ENCODE measurements at places on chromosomes 16 and 17.

DNA sequence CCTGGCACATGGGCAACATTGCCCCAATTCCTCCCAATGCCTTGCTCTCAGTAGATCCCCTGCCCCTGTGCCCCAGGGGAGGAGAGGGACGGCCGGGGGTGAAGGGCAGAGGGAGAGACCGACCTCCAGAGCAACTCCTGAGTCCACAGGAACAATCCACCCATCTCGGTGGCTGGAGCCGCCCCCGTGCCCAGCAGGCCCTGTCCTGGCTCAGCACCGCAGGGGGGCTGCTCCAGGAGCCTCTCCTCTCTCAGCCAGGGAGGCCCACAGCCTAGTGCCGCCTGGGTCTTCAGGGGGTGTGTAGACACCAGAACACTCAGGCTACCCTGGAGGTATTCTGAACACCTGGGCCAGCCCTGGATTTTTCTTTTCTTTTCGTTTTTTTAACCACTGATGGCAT lies 233.7 kb upstream of the SDK2 start:
- DNase-seq = no peak

- no peak for DNase-seq
These were observed 75.5 kb downstream of the SLC5A11 start for GRCh38 chr16:24921229-24921628.

DNA sequence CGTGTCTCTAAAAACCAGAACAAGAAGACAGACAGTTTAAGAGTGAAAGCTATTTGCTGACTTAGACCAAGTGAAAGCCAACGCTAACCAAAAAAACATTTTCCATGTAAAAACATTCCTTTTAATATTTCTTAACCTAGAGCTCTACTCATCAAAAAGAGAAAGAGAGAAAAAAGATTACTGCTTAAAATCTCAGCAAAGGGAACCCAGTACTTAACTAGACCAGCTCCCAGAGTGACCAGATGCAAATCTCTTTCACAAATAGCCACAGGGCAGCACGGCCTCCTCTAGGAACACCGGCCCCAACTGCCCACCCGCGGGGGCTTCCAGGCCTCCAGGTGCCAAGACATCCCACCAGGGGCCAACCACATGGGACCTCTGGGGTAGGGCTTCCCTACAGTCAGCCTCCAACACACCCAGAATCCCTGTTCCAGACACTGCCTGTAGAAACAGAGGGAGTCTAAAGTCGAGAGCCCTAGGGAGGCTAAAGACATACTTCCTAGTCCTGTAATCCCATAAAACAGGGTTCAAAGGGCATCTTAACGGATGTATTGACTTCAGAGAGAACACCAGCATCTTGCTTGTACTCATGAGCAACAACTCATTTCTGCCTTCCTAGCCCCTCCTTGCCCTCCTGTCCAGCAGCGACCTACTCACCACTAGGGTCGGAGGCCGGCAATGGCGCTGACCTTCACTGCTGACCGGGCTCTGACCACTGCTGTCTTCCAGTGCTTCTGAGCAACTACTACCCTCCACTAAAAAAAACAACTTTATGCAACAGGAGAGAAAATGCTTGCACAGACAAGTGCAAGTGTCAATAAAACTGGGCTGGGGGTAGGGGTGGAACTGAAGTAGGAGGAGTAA lies 21.3 kb downstream of the ZCCHC14 start:
- DNase-seq = no peak

- DNase-seq = no peak
These were observed 7.7 kb upstream of the CEP295NL start for GRCh38 chr17:78910497-78911284.

GRCh38 chr16:89375686-89376085 lies 114.7 kb downstream of the ANKRD11 start:
- DNase-seq = no peak

DNA sequence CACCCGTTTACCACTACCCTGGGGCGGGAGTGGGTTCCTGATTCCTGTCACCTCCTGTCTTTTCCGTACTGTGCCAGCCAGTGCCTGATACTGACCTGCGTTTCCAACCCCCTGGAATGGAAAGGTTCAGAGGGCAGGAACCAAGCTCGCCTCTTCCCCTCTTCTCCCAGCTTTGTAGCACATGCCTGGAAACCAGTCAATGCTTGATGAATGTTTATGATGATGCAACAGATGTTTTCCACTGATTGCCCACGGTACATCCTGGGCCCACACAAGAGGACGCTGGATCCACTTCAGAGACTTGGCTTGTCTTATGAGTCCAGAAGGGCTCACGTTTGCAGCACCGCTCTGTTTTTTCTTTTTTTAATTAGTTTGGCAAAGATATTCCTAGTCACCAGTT lies 262.0 kb downstream of the CPPED1 start:
- no peak for DNase-seq

DNA sequence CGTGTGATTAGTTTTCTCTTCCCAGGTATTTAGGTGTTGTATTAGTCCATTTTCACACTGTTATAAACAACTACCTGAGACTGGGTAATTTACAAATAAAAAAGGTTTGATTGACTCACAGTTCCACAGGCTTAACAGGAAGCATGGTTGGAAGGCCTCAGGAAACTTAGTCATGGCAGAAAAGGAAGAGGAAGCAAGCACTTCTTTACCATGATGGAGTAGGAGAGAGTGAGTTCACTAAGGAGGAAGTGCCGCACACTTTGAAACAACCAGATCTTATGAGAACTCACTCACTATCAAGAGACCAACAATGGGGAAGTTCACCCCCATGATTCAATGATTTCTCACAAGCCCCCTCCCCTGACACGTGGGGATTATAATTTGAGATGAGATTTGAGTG lies 1343.7 kb upstream of the GOT2 start:
- DNase-seq = no peak

GRCh38 chr17:62109924-62110323 lies 44.8 kb upstream of the MED13 start:
- DNase-seq = no peak

- DNase-seq = no peak
These were observed 9.7 kb upstream of the CHMP6 start for GRCh38 chr17:80981929-80982425.

- DNase-seq = no peak
These were observed 197.8 kb upstream of the CHMP6 start for GRCh38 chr17:80793851-80794267.

DNA sequence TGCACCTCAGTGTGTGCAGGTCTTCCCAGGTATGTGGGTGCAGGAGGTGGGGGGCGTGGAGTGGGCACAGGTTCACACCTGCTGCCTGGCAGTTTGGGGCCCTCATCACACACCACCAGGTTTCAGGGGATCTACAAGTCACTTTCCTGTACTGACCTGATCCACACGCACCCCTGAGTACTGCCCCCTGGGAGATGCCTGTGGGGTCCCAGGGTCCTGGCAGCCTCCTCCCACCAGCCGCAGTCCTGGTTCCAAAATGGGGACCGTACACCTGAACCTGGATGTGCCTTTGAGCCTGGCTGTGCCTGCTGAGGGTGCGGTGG lies 25.9 kb downstream of the RNF213 start:
- DNase-seq = no peak

DNA sequence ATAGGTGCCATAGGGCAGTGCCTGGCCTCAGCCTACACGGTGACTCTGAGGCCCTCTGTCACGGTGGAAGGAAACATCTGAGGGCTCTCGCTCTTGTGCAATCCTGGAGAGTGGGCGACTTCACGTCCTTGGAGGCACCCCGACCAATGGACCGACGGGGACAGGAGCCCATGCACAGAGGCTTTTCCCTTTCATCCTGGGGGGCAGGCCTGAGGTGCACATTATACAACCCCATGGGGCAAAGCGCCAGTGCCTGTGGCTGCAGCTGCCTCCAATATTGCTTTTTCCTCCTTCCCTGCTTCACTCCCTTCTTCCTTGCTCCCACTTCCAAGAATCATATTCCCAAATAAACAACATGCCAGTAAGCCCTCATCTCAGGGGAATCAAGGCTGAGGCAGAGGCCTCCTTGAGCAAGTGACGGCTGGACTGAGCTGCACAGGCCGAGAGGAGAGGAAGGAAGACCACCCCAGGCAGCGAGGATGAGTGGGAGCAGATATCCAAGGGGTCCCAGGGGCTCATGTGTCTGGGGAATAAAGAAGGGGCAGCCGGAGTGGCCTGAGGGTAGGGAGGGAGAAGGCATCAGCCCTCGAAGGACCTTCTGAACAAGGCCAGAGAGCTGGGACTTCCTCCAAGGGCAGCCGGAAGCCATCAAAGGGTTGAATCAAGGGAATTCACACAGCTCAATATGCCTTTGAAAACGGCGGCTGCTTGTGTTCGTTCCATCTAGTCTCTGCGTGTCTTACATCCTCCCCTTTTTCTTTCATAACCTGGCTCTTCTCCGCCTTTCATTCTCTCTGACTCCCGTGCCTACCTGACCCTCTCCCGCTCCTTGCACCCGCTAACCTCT lies 42.6 kb upstream of the RPL38 start:
- no peak for DNase-seq

DNA sequence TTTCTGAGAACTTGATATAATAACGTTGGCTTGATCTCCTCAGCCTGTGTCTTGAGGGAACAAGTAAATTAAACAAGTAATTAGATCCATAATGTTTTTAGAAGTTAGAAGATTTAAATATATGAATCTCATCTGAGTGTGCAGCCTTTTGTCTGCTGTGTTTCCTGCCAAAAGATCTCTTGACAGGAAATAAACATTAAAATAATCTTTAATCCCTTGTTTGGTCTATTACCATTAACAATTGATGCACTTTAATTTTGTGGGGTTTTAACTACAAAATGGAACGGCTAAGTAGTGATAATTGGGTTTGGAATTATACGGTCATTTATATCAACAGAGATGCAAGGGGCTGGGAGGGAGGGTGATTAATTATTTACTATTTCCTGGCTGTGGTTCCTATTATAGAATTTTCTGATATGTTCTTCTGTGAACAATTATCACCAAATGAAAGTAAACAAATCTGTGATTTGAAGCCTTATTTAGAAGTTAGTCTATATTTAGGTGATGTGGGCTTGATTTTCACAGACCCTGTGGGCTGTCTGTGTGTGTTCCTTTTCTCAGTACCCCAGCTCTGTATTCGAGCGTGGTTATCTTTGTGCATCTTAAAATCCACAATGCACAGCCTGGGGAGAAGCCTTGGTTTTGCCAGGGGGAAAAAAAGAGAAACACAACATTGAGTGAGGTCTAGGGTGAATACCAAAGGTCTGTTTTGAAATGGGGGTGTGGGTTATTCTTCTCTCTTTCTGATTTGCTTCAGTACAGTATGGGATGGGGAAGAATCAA lies 556.1 kb downstream of the WWOX start:
- DNase-seq = no peak

DNA sequence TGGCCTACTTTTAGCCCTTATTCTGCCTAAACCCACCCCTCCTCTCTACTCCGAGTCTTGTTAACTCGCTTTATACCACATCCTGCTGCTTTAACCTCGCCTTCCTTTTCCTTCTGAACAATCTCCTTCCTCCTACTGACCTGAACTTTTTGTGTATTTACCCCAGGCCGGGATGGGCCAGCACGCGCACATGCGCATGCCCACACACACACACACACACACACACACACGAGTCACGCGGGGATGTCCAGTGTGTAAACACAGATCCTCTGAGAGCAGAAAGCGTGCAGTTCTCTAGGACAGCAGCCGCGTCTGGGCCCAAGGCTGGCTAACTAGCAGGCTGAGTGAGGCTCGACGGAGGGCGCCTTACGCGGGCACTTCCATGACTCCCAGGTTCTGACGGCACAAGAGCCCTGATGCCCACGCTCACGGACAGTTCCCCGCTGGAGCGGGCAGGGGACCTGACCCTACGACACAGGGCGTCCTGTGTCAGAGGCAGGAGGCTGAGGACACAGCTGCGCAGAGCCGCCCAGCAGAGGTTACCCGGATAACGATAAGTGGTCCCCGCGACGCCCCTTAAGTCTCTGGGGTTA lies 610 bp downstream of the PIK3R5 start:
- DNase-seq = no peak

- DNase-seq = no peak
These were observed 20.0 kb upstream of the RNF135 start for GRCh38 chr17:30950669-30951399.

DNA sequence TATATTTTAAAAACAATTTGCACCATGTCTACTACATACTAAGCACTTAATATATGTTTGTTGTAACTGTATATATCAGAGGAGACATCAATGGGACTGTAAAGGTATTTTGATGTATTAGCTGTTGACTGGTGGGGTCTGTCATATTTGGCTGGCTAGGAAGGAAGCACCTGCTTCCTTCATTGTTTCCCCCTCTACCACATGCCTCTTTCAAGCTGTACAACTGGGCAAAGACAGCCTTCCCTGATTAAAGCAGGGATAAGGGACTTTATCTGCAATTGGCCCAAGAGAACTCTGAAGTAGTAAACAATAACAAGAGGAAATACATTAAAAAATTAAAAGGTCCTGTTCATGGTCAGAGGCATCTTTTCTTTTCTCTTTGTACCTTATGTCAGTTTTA lies 5.5 kb upstream of the SLFN12L start:
- no peak for DNase-seq

DNA sequence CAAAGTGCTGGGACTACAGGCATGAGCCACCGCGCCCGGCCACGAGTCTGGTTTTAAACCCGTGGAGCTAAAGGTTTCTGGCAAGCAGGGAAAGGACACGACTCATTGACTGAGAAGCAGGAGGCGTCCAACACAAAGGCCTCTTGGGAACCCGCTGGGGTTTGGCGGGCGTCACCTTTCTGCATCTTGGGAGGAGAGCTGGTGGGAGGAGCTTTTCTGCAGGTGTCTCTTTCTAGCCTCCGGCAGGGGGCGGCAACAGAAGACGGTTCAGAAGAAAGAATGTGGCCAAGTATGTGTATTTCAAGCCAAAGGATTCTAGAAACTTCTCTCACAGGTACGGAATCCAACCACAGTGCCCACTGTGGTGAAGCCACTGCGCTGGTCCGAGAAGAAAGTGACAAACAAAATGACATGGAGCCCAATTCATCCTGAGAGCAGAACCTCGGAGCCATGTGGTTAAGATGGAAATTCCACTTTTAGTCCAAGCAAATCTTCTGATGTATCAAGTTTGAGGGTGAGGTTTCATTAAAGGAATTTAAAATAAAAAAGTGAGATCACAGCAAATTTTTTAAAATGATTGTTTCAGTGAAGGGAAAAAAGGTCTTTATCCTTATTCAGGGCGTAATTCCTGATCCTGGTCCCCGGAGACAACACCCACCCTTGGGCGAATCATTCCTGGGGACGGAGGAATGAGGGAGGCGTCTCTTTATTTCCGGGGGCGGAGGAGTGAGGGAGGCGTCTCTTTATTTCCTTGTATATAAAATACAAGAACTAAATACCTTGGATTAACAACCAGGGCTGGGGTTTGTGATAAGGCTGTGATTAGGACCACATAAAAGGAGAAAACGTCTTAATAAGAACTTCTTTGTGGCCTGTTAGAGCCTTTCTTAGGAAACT lies 97.6 kb downstream of the MRM3 start:
- DNase-seq = peak; percentile 66

DNA sequence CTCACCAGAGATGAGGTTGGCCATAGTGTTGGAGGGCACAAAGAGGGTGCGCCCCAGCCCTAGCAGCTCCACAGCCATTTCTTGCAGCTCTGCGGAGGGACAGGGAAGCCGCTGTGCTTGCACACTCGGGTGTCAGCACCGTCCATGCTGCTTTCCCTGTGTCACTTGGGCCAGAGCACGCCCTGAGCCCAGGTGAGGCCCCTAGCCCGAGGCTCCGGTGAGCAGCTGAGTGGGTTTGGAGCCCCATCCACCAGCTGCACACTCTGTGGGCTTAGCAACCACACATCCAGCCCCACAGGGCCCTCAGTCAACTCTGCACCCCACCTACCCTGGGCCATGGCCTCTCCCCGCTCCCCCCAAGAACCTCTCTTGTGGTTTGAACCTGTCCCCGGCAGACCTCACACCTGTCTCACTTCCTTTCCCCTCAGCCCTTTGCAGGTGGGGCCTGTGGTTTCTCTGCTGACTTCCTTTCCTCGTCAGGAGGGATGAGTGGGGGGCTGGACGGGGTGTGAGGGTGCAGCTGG lies 20.7 kb downstream of the TMEM235 start:
- DNase-seq = no peak
